Cardiac fibroblast (primary cell): ENCODE measurements at places on chromosomes 1 and 21.

DNA sequence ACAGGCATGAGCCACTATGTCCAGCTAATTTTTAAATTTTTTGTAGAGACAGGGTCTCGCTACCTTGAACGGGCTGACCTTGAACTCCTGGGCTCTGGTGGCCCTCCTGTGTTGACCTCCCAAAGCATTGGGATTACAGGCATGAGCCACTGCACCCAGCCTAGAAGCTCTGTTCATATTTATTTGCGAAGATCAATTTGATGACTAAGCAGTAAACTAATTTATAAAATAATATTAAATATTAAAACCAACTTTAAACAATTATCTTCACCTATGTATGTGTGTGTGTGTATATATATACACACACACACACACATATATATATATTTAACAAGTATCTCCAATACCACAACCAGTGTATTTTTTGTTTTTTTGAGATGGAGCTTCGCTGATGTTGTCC lies 4.4 kb downstream of the NADK start:
- no peak for DNase-seq

DNA sequence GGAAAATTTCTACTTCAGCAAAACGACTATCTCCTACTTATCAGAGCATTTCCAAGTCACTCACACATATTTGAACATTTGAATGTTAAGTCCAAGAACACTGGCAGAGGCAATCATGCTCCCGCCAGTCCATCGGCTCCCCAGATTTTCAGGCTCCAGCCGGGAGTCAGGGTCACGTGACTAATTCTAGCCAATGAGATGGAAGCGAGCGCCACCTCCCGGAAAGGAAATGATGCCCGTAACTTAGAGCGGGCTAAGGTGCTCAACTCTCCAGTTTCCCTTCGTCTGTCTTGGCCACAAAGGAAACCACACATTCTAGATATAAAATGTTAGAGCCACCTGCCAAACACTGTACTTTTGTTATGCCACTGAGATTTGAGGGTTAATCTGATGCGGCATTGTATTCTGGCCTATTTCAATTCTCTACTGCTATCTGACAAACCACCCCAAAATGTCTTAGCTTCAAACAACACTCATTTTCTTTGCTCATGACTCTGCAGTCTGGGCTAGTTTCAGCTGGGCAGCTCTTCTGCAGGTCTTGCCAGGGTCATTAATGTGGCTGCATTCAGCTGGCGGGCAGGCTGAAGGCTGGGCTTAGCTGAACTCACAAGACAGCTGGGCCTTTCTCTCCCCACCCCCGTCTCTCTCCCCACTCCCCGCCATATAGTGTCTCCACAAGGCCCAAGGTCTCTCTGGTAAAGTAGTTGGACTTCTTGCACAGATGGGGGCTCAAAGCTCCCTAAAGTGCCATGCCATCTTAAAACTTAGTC lies 16.5 kb upstream of the LHX4 start:
- DNase-seq: peak; percentile 7

DNA sequence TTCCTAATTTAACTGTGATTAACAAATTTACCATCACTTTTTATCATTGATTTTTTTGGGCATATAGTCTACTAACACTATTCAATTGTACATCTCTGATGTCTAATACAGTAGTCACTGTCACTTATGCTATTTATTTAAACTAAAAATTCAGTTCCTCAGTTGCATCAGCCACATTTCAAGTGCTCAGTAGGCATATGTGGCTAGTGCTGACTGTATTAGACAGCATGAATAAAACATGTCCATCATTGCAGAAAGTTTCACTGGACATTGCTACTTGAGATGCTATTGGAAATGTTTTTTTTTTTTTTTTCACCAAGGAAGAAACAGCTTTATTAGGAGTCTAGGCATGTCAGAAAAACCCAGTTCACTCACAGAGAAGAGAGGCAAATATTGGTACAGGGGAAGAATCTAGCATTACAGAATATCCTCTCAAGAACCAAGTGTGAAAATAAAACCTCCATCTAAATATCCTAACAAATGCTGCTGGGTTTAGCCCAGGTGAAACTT lies 108.1 kb upstream of the GNG4 start:
- DNase-seq: no peak

DNA sequence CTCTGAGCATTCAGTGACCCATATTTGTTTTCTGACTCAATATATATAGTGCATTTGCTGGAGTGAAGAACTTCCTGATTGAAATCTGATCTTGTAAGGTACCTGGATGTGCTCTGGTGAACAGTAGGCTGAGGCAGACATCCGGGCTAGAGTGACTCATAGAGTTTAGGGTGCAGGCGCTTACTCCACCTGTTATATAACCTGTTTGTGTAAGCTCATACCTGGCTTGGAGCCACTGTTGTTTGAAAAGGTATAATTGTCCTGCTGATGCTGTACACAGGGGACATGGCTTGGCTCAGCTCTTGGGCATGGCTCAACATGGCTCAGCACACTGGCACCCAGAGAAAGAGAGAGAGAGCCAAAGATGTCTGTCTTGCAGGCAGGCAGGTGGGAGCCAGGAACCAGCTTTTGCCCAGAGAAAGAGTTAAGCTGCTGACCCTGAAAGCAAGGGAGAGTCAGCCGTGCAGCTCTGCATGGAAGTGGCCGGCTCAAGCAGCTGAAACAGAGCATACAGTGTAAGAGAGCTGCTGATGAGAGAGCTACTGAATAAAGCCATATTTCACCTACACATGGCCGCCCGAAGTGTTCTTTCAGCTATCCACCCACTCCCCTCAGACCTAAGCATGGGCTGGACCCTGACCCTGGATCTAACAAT lies 43.2 kb downstream of the GJA5 start:
- no peak for DNase-seq

GRCh38 chr1:238384381-238384780 lies 493.7 kb upstream of the ZP4 start:
- DNase-seq: no peak

DNA sequence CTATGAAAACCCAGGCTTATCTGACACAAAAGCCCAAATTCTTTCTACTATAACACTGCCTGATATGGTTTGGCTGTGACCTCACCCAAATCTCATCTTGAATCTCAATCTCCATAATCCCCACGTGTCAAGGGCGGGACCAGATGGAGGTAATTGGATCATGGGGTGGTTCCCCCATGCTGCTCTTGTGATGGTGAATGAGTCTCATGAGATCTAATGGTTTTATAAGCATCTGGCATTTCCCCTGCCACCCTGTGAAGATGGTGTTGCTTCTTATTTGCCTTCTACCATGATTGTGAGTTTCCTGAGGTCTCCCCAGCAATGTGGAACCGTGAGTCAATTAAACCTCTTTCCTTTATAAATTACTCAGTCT lies 123.3 kb upstream of the USP24 start:
- DNase-seq: no peak

DNA sequence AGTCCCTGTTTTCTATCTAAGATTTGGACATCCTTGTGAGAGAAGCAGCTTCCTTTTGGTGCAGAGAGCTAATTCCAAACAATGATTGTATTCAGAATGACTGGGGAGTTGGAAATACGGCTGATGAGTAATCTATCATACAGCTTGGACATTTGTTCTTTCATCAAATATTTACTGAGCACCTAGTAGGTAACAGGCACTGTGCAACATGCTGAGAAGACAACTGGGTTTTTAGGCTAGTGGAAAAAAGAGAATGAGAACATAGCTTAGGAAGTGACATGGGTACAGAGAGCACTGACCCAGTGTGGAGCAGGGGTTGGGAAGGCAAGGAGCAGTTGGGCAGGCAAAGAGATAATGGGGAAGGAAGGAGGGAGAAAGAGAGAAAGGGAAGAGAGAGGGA lies 87.5 kb downstream of the TBX19 start:
- no peak for DNase-seq

DNA sequence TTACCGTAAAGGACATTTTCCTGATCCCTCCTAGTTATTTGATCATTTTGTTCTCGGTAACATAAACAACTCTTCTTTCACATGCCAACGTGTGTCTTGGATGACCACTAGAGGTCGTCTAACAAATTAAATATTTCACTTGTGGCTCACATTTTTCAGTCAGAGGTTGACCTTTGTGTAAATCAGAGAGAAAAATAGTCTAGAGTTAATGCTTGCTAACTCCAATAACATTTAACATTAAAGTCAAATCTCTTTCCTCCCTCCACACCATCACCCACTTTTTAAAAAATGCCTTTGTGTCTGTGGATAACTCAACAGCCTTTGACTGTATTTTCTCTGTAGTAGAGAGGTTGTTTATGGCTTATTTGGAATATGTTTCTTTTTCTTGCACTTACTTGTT lies 220.5 kb upstream of the B3GALT2 start:
- peak; percentile 77 for DNase-seq

DNA sequence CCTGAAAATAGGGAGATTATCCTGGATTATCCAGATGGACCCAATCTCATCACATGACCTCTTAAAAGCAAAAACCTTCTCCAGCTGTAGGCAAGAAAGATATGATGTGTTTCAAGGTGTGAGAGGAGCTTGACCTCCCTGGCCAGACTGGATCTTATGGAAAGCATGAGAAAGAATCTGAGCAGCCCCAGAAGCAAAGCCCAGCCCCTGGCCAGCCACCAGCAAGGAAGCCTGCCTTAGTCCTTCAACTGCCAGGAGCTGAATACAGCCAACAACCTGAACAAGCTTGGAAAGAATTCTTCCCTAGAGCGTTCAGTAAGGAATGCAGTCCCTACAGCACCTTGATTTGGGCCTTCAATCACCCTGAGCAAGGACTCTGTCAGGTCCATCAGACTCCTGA lies 375.0 kb upstream of the CHRM3 start:
- DNase-seq: no peak

DNA sequence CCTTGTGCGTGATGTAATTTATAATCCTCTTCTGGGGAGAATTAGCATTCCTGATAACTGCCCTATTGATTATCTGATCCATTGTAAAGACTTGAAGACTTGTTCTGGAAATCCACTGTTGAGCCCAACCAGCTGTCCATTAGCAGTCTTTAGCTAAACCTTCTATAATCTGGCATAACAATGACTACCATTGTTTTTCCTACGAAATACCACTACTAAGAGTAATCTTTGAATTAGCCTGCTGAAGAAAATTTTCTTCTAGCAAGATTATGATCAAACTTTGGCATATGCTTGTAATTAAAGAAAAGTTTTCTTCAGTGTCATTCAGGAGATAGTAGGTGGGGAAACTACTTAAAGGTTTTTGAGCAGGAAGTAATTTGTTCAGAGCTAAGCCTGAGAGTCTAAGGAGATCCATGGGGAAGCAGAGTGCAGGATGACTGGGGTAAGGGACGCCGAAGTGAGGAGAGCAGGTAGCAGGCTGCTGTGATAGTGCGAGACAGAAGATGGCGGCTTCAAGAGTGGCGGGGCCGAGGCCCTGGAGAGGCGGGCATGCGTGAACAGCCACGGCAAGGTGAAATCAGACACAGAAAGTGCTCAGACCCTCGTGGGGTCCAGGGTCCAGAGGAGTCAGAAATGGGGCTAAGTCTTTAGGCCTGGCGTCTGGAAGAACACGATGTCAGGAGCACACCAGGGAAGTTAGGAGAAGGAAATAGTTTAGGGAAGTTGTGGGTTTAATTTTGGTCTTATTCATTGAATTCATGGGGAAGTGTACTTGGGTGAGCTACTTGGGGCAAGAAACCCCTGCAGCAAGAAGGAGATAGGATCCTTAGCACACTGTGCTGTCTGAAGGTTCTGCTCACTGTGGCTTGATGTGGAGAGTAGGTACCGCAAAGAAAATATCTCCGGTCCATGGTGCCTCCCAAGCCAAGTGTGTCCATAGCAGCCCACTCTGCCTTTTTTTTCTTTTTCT lies 112.6 kb upstream of the ADAR start:
- no peak for DNase-seq

- peak; percentile 75 for DNase-seq
Observed at GRCh38 chr21:38798481-38798882, 7.2 kb upstream of the ETS2 start.

DNA sequence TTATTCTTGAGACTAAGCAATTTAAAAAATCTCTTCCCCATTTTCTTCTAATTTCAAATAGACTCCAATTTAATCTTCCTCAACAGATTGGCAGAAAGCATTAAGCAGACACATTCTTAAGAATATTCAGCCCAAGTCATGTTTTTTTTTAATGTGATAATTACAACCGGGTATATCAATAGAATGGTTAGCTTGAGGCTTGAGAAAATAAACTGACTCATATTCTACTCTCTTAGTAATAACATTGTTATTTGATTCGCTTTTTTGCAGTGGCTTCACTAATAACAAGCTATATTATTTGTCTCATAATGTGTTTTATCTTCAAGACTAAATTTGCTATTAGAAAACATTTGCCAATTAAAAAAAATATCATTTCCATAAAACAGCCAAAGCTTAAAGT lies 488.6 kb upstream of the RGS18 start:
- DNase-seq: no peak

GRCh38 chr21:39079617-39080016 lies 103.6 kb downstream of the PSMG1 start:
- no peak for DNase-seq

GRCh38 chr1:64161357-64161941 lies 42.0 kb upstream of the UBE2U start:
- peak; percentile 82 for DNase-seq

GRCh38 chr1:199776768-199777497 lies 250.6 kb upstream of the NR5A2 start:
- DNase-seq: no peak

- peak; percentile 19 for DNase-seq
Observed at GRCh38 chr1:238487931-238488330, 597.2 kb upstream of the ZP4 start.

DNA sequence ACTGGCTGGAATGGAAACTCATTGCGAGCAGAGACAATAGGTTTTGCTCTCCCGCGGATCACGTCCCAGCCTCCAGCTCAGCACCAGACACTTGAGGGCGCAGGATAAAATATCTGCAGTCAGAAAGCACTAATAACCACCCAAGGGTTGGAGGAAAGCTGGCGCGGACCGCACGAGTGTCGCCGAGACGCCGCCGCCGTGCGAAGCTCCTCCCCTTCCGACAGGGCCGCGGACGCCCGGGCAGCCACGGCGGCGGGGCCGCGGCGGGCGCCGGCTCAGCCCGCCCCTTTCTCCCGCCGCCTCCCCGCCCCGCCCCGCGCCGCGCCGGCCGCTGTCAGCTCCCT lies at the start of gene CMPK1:
CMPK1 (plus strand) TSS at position 213 of the 344 bp plus-strand sequence. CDS start 156 bp downstream, outside the sequence.
- peak; percentile 91 for DNase-seq

- no peak for DNase-seq
Observed at GRCh38 chr1:214154596-214155292, 126.2 kb upstream of the SMYD2 start.

DNA sequence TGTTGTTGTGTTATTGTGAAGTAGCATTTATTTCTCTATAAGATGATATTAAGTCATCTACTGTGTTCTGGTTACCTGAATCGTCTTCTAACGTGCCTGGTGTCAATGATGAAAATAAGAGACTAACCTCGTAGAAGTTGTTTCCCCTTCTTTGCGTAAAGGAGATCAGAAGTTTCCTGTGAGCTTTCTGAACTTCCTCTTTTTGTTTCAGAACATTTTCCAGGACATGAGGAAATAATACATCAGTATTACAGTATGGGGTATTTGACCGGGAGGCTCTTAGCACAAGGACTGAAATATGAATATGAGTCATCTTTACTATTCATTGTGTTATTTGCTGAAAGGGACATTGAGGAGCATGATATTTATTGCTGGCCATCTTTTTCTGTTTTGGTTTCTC lies 1.3 kb downstream of the ST6GALNAC3 start:
- DNase-seq: peak; percentile 58

GRCh38 chr1:5709976-5710375 lies 282.2 kb downstream of the NPHP4 start:
- no peak for DNase-seq

GRCh38 chr1:117570988-117571409 lies 34.8 kb upstream of the TENT5C start:
- DNase-seq: no peak
